ENCODE measurements at places on chromosomes 5 and 9.

DNA sequence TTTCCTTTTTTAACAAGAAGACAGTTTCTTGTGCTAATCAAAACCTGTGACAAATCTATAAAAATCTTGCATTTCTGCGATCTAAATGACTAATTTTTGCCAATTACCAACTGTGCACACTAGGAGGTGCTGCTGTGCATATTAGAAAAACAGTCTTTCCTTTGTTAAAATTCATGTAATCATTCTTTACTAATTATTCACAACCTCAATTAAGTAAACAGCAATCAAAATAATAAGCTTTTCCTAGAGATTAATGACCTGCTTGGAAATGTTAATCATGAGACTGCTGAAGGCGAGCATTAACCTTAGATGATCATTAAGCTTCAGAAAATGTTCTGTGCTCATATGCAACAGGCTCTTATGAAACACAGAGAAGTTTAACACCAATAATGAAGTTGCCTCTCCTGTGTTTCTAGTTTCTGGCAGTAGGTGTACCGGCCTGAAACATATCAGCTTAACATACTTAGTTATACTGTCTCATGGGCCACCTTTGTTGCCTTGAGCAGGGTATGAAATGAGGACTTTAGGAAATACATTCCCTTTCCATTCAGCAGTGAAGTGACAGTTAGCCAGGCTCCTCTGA lies 17.7 kb downstream of the RFESD start:
- DNase-seq = peak; percentile 33

- no peak for DNase-seq
These were observed 22.5 kb downstream of the PCSK5 start for GRCh38 chr9:75912951-75913350.

DNA sequence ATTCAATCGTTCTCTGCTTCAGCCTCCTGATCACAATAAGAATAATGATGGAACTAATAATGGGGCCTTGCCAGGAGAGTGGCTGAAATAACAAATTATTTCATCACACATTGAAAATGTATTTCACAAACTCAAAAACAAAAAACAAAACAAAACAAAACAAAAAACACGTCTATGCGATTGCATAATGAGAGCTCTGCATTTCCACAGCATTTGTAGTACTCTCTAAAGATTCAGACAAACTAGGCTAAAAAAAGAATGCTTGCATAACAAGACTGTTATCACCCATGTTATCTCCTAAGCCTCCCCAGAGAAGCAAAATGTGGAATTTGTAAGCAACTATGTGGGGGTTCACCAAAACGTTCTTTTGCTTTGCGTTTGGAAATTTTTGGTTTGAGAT lies 48.1 kb downstream of the PRELID2 start:
- no peak for DNase-seq

GRCh38 chr5:78536661-78537196 lies 111.8 kb downstream of the LHFPL2 start:
- no peak for DNase-seq

DNA sequence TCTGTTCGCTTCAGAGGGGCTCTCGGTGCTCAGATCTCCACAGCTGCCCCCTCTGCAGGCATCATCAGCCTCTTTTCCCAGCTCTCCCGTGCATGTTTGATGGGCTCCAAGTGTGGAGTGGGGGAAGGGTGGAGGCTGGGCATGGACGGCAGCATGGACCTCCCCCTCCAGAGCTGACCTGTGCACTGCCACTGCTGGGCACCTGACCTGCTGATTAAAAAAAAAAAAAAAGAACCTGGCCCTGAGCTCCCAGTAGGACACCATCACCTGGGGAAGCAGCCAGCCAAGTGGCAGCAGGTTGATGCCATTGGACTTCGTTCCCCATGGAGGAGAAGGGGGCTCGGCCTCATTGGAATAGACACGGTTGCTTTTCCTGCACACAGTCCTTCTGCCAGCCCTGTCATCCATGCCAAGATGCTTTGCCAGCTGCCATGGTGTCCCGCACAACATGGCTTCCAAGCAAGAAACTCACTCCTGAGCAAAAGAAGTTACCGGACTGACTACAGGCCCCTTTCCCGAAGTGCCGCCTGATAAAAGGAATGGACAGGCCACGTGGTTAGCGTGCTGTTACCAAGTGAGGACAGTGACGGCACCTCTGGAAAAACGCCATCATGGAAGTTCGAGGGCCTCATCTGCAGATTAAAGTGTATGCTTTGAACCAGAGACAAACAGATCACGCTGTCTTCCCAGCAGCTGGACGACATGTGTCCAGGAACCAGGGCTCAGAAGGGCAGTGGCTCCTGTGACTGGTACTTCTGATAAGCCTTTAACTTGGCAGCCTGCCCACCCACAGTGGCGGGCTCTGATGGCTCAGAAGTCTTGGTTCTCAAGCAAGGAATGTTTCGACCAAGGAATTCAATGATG lies 14.7 kb upstream of the BRD3OS start:
- DNase-seq = no peak

DNA sequence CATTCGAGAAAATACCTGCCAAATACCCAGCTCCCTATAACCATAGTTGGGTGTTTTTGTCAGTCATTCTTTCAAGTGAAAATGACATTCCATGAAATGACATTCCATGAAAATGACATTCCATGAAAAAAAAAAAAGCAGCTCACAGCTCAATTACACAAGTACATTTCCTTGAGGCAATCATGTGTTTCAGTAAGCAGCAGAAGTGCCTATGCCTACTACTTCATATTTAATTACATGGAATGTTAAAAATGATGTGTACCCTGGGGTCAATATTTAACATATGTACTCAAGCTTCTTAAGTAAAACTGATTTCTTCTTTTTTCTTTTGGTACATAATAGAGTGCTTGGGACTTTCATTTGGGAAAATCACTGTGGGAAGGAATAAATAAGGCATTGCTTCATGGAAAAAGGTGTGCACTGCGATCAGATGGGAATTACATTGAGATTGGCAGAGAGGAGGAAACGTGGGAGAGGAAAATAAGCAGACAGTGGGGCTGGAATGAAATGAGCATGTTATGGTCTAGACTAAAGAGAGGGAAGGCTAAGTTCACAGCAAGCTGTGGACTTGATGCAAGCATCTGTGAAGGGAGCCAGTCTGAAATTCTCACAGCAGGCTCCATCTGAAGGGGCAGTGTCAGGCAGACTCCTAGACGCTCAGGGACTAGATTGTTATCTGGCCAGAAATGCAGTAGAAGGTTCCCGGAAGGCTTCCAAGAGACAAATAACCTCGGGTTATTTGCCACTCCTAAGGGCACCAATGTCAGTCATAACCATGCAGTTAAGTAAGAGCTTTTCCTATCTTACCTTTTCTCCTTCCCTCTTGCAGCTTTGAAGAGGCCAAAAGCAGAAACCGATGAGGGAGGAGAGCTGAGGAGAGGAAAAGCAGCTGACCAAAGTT lies 15.2 kb upstream of the SPATA9 start:
- peak; percentile 36 for DNase-seq

DNA sequence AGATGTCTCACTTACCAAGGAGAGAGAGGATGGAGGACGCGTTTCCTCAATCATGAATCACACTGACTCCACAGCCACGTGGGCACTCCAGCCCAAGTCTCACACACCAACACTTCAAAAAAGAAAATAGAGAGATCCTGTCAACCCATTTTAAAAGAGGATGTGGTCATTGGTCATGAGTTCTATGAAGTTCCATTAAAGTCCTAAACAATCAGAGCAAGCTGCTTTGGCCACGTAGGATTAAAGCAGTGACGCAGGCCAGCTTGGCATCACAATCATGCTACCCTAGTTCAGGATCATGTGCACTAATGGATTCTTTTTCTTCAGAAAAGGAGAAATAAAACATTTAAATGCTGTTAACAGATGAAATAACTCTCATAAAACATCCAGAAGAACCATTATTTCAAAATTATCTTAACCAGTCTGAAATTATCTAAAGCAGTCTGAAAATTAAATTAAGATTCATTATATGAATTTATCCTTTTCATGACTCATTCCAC lies 108.1 kb downstream of the SEMA5A start:
- no peak for DNase-seq

DNA sequence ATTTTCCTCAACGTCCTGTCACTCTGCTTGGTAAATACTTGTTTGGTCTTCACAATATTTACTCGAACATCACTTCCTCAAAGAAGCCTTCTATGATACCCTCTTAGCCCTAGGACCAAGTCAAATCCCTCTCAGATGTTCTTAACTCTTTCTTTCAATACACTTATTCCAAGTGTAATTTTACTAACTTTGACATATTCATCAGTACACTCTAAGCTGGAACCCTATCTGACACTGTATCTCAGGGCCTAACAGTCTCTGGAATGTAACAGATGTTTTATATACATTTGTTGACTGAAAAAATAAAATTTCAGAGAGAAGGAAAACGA lies 19.6 kb downstream of the SIL1 start:
- DNase-seq = no peak

DNA sequence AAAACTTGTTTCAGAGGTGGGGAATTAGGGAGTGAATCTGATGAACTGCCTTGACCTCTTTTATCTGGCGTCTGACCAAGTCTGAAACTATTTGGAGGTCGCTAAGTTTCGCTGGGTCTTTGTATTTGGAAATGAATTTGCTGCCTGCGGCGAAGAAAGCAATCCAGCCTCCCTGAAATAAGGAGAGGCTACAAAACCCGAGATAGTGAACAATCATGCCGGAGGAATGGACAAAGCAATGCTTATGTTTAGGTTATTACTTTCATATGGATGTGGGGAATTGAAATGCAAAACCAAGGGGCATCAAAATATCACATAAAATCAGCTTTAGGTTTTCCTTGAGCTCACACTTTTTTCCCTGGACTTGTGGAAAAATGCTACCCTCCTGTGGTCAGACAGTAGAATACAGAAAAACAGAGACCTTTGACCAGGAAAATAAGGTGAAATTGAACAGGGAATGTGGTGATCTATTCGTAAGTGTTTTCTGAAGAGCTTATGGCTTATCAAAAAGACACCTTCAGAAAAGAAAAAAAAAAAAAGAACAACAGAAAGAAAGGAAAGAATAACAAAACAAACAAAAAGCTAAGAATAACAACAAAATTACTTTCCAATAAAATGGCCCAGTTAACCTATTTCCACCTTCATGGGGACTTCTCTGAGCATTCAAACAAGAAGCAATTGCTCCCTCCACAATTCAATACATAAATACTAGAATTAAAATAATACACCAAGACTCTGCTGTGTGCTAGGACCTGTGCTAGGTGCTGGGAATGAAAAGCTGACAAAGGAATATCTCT lies 68.6 kb upstream of the DPYSL3 start:
- peak; percentile 49 for DNase-seq

- DNase-seq = no peak
These were observed 65.1 kb downstream of the BASP1 start for GRCh38 chr5:17282283-17283120.

GRCh38 chr9:93254061-93254481 lies 70.1 kb downstream of the WNK2 start:
- no peak for DNase-seq

DNA sequence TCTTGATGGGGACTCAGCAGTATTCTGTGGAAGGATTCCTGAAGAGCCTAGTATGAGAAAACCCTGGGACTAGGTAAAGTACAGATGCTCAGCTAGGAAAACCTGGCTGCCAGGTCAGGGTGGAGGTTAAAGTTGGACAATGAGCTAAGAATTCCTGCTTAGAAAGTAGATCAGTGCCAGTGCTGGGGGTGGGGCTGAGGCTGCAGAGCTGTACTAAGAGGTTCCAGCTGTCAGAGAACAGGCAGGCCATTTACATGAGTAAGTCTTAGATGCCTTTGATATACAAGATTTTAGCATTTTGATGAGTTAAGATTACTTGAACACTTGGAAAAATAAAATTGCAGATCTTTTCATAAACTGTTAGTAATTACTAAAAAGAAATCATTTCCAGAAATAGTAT lies 332.3 kb upstream of the NUDT12 start:
- DNase-seq = no peak

DNA sequence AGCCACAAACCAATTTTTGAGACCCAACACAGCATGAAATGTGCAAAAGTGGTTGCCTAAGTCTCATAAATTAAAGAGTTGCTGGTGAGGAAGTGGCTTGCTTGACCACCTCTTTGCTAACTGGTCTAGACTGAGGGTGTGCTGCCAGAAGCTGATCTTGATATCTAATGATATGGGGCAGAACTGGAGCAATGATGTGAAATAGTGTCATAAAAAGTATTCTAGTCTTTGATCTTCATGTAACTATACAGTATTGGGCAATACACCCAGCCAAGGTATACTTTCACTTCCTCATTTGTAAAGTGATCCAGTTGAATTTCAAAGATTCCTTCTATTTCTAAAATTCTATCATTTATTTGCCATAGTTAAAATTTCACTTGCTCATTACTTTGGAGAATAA lies 5.9 kb upstream of the YTHDC2 start:
- DNase-seq = no peak

DNA sequence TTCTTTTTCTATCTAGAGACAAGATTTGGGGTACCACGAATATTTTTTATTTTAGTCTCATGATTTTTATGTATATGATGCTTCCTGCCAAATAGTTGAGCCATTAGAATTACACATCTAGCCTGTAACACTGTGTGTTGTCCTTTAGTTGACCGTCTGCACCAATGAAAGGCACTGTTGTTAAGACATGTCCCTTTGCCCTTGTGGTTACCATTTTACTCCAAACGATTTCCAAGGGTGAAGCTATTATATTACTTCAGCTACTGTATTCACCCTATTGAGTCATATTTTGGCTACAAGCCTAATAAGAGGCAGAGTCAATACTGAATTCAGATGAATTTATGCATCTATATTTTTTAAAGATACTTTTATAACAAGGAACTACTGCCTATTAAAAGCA lies 207.6 kb downstream of the CETN3 start:
- DNase-seq = no peak

DNA sequence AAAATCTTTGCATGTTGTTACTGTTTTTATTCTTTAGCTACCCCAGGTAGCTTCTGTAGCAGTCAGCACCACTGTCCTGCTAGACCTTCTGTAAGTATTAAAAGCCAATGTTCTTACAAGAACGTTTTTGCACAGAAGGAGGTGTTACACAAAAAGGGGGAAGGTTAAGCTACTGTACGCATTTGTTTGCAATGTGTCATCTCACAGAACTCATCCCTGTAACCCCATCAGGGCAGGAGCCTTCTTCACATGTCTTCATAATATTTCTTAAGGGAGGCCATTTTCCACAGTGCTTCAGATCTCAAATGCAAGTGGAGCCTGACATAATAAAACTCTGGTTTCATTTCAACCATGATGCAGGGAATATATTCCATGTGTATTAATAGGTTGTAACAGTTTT lies 67.9 kb downstream of the OSMR start:
- DNase-seq = no peak

GRCh38 chr5:137462265-137462590 lies 36.9 kb downstream of the SPOCK1 start:
- no peak for DNase-seq

GRCh38 chr5:179177711-179178575 lies 117.8 kb downstream of the ZNF354C start:
- DNase-seq = no peak

GRCh38 chr5:173973616-173973969 lies 15.4 kb upstream of the C5orf47 start:
- DNase-seq = no peak

Data from ACHN (cell line).